ENCODE measurements at places on chromosomes 3 and 15. TPM values are rescaled to one million over a fixed set of nuclear protein-coding genes. Genes with fewer than 3 reads are reported as not detected.

DNA sequence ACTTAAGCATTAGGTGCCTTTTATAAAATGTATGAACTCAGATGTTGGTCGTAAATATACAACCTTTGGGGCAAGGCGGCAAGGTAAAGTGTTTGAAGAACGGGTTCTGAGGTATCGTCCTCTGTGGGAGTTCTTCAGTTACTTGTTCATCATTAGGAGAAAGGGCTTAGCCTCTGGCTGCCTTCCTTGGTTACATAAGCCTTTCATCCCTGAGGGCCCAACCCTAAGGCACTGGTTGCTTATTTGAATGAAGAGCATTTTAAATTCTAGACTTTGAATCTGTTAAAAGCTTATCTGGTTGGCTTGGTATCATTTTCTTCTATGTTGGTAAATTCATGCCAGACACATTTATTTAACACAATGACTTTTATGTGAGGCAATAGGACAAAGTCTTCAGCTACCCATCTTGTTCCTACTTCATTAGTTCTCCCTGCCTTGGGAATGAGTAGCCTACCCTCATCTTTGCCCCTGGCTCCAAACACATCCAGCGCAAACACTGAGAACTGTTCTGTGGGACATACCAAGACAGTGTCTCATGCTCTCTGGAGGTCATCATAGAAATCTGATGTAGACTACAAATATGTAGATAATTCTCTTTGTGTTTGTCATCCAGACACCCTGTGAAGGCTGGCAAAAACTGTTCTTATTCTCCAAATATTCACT lies 12.4 kb upstream of the CCDC80 start:
- no peak for DNase-seq

The RARRES1 gene
- 4.5 TPM for total RNA-seq

The EIF4E3 gene
- 22.8 TPM for total RNA-seq

DNA sequence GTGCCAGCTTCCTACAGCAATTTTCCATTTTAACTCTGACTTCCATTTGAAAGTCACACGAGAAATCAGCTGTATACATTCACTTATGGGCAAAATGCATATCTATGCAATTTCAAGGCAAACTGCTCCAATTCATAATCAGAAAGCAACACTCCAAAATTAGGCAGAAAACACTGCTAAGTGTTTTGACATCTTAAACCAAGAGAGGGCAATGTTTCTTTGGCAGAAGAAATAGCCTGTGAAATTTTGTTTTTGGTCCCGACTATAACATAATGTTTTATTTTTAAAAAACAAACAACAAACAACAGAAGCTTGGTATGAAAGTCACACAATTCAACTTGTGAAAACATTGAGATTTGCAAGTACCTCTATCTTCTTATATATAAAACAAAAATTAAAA lies 42.6 kb downstream of the GOLIM4 start:
- no peak for DNase-seq

- DNase-seq = no peak
Measured at GRCh38 chr3:106296062-106296461, 427.2 kb upstream of the CBLB start.

The XIRP1 gene
- not detected for total RNA-seq

The CISH gene
- 0.41 TPM for total RNA-seq

DNA sequence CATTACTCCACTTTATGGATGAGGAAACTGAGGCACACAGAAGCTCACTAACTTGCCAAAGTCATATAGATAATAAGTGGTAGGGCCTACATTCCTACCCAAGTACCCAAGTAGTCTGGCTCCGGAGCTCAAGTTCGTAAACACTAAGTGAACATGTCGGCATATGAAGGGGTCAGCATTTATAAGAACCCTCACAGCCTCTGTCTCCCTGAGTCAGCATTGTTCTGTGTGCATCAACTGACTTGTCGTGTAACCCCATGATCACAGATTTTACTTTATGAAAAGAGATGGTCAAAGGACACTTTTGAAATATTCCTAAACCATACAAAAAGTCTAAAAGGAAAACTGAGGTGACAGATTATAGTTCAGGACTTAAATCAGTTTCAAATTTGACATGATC lies 260.1 kb upstream of the CCDC54 start:
- no peak for DNase-seq

Measured in frontal cortex (tissue), 4 donors.